ENCODE measurements at places on chromosomes 16 and 17.

GRCh38 chr17:16818821-16819683 lies 129.0 kb downstream of the CCDC144A start:
- no peak for DNase-seq

DNA sequence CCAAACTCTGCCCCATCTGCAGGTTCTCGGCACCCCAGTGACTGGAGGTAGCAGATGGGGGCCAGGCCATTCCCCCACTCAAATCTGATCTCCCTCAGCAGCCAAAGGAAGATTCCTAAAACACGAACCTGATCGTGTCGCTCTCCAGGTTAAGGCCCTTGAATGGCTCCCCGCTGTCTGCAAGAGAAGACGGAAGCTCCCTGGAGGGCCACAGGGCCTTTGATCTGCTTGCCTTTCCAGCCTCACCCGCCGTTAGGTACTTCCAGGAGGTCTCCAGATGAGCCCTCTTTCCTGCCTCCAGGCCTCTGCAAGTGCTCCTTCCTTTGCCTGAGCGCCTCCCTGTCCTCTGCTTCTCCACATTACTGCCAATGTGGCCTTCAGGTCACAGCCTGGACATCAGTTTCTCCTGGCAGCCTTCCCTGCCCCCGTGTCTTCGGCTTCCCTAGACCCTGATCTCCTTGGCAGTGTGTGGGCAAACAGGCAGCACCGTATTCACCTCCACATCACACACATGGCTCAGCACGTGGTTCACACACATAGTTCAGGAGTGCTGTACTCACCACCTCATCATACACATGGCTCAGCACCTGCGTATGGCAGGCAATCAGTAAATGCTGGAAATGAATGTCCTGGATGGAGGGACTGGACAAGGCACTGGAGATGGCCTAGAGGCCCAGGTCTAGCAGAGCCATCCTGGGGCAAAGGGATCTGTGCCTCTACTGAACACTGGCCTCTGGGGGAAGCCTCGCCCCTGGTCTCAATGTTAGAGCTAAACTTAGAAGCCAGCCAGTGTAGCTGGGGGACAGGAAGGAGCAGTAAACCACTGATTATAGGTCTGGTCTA lies 26.4 kb upstream of the MRPS23 start:
- no peak for DNase-seq

DNA sequence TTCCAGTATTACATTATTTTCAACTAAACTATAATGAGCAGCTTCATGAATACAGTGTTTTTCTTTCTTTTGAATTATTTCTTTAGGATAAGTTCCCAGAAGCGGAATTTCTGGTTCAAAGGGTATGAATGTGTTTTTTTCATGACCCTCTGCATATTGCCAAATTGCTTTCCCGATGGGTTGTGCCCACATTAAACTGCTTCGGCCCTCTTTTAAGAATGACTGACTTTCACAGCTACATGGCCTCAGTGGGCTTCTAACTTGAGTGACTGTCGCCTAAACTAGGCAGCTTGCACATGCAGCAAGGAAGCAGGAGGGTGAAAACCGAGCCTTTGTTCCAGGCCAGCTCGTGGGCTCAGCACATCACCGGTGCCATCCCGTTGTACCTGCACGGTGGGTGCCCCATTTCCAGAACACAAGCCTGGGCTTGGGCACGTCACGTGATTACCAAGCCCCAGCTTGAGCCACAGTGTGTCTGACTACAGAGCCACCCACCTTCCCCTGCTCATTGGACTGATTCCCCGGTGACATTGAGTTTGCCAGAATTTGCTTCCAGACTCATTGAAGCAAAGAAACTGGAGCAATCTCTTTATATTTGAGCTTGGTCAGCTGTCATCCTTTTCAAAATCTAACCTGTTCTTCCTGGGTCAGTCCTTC lies 112.8 kb downstream of the CLEC16A start:
- no peak for DNase-seq

DNA sequence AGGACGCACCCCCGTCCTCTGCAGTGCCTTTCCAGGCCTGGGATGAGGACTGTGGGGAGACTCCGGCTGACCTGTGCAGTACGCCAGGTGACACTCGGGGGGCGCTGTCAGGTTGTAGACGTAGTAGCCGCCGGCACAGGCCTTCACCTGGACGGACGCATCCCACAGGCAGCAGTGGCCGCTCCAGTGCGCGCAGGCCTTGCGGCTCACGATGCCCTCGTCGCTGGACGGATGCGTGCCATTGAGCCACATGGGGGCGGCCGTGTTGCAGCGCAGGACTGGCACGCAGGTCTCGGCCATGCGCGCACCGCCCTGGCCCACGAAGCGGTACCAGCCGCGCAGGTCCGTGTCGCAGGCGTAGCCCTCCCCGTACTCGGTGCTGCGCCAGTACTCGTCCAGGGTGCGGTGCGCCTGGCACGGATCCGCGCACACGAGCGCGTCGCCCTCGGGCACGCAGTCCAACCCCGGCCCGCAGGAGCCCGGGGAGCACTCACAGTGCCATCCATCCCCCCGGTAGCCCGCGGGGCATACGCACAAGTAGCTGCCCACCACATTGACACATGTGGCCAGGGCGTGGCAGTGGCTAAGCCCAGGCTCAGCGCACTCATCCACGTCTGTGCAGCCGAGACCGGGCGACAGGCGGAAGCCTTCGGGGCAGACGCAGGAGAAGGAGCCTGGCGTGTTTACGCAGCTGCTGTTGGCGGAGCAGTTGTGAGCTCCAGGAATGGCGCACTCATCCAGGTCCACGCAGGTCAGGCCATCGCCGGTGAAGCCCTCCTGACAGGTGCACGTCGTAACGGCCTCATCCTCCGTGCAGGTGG lies 3.9 kb downstream of the UMOD start:
- no peak for DNase-seq

DNA sequence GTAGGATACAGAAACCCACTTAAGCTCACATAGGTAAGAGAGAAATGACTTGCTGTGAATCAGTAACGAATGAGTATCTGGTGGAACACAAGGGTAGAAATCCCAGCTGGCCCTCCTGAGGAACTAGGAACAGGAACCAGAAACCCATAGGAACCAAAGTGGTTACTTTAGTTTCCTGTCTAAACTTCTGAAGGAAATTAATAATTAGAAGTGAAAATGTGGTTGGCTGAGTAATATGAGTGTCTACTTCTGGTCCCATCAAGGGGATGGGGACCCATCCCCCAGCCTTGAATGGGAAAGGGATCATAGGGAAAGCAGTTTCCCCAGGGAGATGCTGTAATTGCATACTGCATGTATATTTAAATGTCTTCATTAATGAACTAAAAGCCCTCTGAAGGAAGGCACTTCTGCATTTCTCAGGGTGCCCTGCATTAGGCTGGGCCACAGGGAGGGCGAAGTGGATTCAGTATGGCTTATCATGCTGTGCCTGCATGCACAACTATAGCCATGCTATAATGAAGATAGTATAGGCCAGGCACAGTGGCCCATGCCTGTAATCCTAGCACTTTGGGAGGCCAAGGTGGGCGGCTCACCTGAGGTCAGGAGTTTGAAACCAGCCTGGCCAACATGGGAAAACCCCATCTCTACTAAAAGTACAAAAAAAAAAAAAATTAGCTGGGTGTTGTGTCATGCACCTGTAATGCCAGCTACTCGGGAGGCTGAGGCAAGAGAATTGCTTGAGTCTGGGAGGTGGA lies 45.6 kb downstream of the CYB5B start:
- no peak for DNase-seq

DNA sequence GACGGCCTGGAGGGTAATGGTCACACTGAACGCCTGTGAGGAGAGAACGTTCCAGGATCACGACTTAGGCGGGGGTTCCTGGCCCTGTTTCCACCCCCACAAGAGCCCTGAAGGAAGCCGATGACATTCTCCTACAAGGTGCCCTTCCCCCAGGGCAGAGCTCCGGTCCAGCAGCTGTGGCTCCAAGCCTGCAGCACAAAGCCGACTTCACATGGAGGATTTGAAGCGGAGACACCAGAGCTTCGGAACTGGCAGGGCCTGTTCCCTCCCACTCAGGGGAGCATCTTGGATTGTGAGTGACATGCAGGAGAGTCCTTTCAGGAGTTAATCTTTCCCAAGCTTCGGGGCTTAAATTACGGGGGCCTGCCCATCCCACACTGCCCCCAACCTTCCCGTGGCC lies 5.0 kb downstream of the FADS6 start:
- DNase-seq: no peak
